ENCODE measurements at places on chromosomes 16 and 17.

DNA sequence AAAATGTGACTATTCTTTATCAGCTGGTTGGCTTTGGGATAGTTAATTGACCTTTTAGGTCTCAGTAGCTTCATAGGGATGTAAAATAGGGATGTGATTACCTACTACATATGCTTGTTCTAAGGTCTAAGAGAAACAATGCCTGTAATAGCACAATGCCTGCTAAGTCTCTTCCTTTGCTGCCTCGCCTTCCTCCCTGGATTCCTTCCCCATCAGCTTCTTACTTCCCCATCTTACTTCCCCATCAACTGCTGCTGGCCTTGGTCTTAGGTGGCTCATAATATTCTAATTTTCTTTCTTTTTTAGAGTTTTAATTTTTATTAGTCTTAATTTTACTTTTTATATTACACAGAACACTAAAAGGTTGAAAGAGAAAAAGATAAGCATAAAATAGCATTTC is 59.2 kb upstream of the GOT2 start:
- no peak for DNase-seq

GRCh38 chr16:78323315-78323714 is 223.9 kb downstream of the WWOX start:
- no peak for DNase-seq

DNA sequence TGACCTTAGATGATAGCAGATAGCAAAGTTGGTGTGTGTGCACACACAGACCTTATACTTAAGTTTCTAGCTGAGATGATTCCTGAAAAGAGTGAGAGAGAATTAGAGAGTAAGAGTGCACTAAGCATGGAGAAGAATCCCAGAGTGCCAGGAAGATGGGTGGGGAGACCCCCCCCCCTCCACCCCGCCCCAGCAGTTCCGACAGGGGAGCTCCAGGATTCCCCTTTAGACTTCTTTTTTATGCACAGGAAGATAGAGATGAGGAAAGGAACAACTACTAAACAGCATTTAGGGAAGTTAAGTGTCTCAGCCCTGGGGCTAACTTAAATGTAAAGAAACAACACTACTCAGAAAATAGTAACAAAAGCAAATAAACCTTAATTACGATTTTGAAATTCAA is 878.0 kb upstream of the GOT2 start:
- DNase-seq: no peak

- no peak for DNase-seq
These were observed 2.6 kb downstream of the SPDYE4 start for GRCh38 chr17:8755590-8756255.

- DNase-seq: no peak
These were observed 242.1 kb upstream of the GSE1 start for GRCh38 chr16:85370881-85371651.

DNA sequence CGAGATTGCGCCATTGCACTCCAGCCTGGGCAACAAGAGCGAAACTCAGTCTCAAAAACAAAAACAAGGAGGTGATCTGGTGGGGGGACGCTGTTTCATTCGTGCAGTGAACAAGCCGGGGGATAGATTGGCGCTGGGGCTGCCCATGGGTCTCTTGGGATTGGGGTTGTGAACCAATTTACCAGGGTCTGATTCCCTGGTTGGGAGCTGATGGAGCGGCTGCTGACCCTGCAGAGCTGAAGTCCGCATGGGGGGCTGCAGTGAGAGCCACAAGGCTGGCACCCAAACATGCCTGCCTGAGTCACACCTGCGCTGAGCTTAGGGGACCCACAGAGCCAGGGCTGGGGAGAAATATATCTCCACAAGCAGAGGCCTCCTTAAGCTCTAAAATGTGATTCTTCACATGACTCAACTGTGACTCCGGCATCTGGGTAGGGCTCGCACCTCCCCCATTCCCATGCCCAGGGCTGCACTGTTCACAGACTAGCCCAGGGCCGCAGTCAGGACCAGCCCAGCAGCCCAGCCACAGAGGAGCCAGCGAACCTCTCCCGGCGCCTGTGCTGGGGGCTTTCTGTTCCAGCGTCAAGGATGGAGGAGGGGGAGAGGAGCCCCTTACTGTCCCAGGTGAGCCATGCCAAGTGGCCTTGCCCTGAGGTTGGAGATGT is 5.0 kb downstream of the TSPAN10 start:
- no peak for DNase-seq

- DNase-seq: no peak
These were observed 35.4 kb downstream of the PLCD3 start for GRCh38 chr17:45096926-45097325.

DNA sequence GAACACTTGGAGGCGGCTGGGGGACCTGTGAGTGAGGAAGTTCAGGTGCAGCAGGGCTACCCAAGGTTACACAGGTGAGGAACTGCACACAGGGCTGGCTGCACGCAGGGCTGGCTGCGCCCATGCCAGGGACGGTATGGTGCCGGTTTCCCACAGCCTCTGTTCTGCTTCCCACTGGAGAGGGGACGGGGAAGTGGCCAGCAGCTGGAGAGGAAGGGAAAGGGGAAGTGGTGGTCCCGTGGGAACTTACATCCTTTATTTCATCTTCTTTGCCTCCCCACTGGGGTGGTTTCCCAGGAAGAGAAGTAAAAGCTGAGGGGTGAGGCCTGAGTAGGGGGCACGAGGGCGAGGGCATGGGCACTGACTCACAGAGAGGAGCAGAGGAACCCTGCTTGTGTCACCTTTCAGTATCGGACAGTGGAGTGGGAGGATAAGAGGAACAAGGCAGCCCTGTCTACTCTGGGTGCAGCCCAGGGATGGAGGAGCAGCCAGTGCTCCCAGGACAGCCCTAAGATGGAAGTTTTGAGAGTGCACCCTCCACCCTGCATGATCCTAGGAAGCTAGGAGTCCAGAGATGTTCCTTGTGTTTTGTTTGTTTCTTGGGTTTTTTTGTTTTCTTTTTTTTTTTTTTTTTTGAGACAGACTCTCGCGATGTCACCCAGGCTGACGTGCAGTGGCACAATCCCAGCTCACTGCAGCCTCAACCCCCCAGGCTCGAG is 25.5 kb upstream of the CDH1 start:
- no peak for DNase-seq

GRCh38 chr16:14194721-14195120 is 123.6 kb downstream of the MRTFB start:
- peak; percentile 49 for DNase-seq

DNA sequence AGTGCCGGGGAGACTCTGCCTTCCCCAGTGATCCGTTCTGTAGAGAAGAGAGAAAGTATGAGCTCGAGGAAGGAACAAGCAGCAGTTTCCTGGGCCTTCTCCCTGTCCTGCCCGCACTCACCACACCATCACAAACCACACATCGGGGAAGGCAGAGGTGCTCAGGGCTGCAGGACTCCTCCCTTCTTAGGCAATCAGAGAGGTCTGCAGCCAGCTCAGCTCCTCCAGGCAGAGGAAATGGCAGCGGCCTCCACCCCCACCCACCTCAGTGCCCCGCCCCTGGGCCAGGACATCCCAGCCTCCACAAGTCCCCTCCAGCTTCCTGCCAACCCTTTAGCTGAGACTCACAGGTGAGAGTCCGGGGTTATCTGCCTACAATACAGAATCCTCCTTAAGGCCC is 2.0 kb downstream of the ZNF319 start:
- no peak for DNase-seq

Measured in NCI-H2227 treated with DMSO at 0.1 percent for 48 hours (cell line).